ENCODE measurements at places on chromosomes 11 and 22.

DNA sequence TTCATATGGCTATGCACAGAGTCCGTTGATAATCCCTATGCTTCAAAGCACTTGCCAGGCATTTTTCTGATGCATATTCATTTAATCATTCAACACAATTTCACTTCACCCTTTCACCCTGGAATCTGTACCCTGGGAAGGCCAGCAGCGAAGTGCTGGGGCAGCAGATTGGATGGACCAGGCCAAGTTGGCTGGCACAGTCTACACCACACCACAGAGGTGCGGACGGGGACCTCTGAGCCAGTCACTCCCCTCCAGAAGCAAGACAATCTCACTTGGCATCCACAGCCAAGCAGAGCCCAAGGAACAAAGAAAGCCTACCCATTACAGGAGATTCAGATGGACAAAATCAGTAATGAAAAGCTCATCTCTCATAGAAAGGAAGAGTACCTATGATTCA is 130.2 kb downstream of the GALNT18 start:
- no peak for DNase-seq

GRCh38 chr11:35238882-35239281 is 99.9 kb downstream of the CD44 start:
- DNase-seq: no peak

GRCh38 chr22:49847751-49848689 is 5.6 kb upstream of the ZBED4 start:
- DNase-seq: no peak

DNA sequence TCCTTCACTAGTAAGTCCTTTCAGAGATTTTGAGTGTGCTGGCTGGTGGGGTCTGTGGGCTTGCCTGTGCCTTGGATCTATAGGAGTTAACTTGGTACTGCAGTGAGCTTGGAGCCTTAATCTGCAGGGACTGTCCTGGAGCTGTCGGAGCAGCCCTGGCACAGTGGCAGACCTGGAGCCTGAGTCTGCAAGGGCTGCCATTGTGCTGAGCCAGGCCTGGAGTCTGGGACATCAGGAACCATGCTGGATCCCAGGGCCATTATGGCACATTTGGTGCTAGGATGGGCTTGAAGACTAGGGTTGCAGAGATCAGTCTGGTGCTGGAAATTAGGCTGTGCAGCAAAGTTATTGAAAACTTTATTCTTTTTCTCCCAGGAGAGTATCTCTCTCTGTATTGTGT is 665.4 kb downstream of the METTL15 start:
- DNase-seq: no peak

DNA sequence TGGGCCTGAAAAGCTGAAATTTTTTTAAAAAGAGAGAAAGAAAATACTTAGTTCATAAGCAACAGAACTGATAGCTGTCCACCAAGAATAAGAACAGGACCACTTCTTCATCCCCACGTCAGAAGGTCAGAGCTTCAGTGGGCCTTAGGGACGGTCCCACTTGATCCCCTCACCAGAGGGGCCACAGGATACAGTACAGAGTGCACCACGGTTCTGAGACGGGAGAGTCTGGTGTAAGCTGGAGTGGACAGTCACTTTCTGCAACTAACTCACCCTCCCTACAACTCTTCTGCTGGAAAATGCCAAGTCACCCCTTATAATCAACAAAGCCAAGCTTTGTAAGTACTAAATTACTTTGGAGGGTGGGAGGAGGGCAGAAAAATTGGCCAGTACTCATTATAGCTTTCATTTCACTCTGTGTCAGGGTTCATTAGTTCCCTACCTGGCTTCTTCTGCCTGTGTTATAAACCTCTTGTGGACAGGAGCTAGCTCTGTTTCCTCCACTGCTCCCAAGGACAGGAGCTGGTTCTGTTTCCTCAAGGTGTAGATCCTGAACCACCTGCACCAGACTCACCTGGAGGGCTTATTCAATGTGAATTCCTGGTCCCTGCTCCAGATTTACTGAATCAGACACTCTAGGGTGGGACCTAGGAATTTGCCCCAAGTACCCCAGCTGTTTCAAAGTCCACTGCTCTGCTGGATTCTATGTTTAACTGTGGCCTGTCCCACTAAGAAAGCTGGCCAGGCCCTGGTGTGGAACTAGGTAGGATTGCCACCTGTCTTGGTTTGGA is 39.6 kb downstream of the SCGB1A1 start:
- no peak for DNase-seq

- no peak for DNase-seq
These were observed 22.5 kb downstream of the ASCC2 start for GRCh38 chr22:29815580-29815979.

DNA sequence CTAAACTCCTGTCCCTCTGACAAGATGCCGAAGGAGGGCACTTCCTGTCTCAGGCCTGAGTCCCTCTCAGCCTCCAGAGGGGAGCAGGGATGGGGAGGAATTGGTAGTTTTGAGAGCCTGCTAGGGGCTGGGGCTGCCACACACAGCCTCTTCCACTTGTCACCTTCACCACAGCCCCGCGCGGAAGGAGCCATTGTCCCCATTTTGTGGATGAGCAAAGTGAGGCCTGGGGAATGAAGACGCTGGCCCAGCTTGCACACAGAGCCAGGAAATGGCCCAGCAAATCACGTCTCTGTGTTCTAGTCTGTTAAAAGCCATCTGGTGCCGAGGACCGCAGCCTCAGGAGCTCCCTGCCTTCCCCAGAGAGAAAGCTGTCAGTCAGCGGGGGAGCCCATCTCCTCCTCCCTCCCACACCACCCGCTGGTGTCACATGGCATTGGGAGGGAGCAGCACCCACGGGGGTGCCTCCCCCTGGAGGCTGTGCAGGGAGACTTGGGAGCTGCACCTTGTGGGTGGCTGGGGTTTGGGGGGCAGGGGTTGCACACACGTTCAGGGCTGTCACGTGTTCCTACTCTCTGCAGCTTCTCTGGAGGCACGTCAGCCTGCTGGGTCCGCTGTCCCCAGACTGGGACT is 34.6 kb downstream of the RASD2 start:
- DNase-seq: no peak

GRCh38 chr11:33500332-33500731 is 200.3 kb downstream of the C11orf91 start:
- no peak for DNase-seq

- DNase-seq: no peak
These were observed 14.2 kb downstream of the MRGPRG start for GRCh38 chr11:3204141-3205015.

DNA sequence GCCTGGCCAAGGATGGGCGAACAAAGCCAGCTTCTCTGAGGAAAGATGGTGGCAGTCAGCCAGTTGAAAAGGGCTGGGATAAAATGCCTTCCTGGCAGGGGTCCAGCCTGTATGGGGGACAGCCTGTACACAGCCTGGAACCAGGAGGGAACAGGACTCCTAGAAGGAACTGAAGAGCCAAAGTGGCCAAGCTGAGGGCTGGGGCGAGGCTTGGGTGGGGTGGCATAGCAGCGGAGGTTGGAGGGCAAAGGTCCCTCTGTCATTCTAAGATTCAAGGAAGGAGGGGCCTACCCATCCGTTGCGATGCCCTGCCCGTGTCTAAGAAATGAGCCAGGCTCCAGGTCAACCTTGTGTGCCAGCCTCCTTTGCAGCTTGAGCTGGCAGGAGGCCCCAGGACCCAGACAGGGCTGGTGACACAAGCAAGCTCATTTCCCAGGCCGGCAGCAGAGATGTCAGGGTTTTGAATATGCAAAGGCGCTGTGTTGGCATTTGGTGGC is 22.6 kb downstream of the FADD start:
- no peak for DNase-seq

DNA sequence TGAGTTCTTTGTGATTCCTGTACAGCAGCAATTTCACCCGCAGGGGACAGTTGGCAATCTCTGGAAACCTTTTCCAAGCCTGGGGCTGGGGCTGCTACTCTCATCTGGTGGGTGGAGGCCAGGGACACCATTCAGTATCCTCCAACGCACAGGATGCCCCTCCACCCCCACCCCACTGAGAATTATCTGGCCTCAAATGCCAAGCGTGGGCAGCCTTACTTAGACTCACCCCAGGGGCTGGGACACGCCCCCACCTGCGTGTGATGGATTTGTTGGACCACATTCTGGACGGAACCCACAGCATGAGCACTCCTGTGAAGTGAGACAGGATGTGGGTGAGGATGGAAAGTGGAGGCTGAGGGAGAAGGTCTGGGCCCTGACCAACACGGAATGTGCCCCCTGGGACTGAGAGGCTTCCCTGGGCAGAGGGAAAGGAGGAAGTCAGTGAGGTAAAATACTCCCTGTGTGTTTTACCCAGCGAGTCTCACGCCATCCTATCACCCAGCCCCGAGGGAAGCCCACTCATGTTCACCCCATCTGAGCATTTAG is 13.7 kb downstream of the RASD2 start:
- DNase-seq: no peak

GRCh38 chr22:40193429-40194421 is 16.0 kb downstream of the TNRC6B start:
- no peak for DNase-seq

DNA sequence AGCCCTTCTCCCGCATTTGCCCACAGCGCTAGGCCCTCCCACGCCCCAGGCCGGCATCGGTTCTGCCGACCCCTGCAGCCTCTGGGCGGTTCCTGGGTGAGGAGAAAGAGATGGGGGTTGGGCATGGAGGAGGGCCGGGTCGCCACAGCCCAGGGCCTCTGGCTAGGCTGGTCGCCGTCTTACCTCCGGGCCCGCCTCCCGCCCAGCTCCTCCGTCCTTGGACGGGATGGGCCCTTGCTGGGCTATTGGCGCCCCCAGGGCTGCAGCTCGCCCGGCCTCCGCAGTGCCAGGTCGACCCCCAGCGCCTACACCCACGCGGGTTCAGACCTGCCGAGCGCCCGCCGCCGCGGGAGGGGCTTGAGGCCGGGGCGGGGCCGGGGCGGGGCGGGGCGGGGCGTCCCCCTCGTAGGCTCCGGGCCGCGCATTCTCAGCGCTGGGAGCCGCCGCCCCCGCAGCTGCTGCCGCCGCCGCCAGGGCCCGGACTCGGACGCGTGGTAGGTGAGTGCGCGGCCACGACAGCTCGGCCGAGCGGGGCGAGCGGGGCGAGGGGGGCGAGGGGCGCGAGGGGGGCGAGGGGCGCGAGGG is at the start of gene CD151:
CD151 (plus strand) TSS at position 424 of the 585 bp plus-strand sequence. CDS start 3,118 bp downstream, outside the sequence.
- peak; percentile 83 for DNase-seq

DNA sequence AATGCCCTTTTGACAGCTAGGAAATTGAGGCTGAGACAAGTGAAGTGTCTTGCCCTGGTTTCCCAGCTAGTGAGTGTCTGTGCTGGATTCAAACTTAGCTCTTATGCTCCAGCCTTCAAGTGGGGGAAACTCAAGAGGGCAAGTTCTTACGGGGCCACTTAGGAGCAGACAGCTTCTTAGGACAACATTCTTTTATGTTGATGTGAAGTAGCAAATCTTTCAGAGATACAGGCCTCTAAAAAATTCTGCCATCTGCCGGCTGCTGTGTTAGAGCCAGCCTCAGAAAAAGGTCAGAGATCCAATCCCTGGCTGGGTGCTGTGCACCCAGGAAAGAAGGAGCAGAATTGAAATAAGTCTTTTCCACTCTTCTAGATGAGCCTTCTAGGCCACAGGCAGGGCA is 26.6 kb downstream of the TIMP3 start:
- no peak for DNase-seq

GRCh38 chr11:2547806-2548205 is 103.0 kb downstream of the KCNQ1 start:
- DNase-seq: peak; percentile 10

DNA sequence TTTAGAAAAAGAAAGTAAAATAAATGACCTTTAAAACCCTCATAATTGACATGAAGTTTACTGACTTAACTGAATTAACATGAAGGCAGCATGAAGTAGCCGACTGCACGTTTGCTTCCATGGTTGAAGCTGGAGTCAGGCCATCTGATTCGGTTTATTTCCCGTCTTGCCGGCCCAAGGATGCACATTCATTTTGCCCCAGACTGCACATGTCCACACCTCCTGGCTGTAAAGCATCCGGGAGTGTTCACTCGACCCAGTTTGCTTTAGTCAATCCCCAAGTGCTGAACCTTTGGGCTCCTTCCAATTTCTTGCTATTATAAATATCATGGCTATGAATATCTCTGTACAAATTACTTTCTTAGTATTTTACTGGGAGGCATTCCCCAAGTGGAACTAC is 17.7 kb upstream of the TUB start:
- DNase-seq: peak; percentile 56

DNA sequence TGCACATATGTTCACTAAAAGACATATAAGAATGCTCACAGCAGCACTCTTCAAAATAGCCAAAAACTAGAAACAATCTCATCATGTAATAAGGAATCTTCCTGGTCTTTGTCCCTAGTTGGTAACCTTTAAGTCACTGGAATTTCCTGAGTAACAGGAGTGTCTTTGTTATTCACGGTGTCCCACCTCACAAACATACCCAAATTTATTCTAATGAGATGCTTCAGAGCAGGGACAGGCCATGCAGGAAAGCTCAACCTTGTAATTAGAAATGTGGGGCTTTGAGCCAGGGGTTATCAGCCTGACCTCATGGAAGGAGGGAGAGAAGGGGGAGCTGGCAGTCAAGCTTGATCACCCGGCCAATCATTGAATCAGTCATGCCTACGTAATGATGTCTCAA is 40.3 kb upstream of the NFRKB start:
- DNase-seq: no peak

DNA sequence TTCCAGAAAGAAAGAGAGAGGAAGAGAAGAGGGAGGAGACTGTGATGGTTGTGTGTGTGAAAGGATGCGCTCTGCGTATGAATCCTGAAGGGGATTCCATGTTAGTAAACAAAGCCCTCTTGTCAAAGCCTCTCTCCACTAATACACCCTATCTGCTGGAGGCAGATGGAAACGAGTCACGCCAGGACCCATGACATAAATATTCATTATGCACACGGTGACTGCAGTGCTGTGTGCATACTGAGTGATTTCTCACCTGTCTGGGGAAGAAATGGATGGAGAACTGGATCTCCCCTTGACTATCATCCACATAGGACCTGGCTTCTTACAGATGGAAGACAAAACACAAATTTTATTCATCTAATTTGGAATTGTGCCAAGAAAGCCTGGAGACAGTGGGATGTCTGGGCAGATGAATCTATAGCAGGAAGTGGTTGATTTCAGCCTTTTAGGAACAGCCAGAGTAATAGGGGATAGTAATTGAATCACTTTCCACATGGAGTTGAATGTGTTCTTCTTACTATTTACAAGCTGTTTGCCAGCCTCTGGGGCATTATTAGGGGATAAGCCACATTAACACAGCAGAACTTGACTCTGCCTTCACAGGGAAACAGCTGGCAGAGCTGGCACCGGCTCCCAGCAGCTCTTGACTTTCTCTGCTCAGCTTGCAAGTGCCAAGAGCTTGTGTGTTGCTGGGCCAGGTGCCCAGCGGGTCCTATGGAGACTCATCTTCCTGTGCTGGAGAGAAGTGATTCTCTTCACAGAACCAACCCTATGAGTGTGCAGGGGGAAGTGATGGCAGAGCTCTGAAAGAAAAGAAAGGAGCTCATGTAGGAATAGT is 9.0 kb downstream of the MTNR1B start:
- DNase-seq: peak; percentile 86
